Tongue (tissue), 3 donors: ENCODE measurements at places on chromosomes 7 and 10. TPM values are rescaled to one million over a fixed set of nuclear protein-coding genes. Genes with fewer than 3 reads are reported as not detected.
A peak's percentile ranks its signal among the peaks of the same experiment; 100 is the strongest.

DNA sequence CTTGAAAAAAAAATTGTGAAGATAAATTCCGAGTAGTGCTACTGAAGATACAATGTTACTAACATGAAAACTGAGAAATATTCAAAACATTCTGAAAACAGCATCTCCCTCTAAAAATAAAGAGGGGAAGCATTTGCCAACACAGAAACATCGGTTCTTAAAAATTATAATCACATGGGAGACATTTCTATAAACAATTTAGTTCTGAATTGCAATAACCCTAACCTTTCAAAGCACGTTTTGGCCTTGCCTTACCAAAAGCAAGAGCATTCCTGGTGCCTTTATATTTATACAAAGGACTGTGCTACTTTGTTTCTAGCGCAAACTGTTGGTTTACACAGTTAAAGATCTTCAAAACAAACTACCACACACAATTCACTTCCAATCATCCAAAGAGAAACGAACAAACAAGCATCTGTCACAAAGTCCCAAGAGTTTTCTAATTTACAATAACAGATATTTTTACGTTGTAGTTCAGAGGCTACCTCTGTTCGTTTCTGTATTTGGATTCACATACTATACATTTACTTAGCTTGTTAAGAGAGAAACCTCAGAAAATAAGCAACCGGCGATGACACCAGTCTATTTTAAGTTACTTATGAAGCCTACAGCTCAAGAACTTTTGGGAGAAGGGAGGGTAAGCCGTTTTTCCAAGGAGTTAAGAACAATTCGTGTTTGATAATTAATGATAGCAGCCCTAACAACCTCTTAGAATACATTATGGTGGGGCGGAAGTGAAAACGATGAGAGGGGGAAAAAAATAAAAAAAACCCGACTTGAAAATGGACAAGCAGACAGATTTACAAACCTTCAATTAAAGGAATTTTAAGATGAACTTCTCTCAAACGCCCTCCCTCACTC, 1.3 kb downstream of the ABI1 start:
- no peak for DNase-seq

DNA sequence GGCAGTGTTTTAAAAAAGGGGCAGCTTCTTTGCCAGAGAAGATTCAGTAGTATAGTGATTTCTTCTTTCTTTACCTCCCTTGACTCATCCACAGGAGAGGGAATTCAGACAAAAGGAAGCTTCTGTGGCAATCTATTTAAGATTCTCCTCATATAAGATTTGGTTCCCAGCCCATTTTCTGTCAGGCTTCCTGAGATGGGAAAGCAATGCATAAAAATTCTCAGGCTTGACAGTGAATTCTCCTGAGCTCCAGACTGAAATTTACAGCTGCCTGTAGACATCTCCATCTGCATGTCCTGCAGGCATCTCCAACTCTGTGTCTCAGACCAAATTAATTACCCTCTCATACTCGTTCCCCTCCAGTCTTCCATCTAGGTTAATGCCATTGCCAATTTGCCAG, 72.8 kb downstream of the TSPAN12 start:
- DNase-seq, result peak; percentile 35

DNA sequence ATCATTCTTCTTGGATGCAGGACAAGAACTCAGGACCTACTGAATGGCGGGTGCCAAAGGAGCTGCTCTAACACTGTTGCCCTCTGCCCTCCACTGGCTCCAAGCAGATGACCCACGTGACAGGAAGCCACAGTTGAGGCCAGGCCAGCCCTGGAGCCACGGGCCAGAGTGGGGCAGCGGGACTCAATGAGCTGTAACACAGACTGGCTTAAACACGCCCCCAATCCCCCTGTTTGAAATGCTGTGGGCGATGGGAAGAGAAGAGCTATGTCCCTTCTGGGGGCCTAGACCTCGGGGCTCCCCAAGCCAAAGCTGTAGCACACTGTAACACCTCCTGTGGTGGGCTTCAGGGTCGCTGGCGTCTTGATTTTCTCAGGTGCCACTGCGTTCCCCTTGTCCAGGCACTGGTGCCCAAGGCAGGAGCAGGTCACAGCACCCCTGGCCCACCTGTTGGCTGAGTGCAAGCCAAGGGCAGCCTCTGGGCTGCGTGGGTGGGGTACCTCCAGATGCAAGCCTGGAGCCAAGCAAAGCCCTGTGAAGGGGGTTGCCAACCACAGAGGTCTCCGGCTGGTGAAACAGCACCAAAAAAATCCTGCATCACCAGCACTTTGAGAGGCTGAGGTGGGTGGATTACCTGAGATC, 18.6 kb upstream of the ZMIZ2 start:
- no peak for DNase-seq

DNA sequence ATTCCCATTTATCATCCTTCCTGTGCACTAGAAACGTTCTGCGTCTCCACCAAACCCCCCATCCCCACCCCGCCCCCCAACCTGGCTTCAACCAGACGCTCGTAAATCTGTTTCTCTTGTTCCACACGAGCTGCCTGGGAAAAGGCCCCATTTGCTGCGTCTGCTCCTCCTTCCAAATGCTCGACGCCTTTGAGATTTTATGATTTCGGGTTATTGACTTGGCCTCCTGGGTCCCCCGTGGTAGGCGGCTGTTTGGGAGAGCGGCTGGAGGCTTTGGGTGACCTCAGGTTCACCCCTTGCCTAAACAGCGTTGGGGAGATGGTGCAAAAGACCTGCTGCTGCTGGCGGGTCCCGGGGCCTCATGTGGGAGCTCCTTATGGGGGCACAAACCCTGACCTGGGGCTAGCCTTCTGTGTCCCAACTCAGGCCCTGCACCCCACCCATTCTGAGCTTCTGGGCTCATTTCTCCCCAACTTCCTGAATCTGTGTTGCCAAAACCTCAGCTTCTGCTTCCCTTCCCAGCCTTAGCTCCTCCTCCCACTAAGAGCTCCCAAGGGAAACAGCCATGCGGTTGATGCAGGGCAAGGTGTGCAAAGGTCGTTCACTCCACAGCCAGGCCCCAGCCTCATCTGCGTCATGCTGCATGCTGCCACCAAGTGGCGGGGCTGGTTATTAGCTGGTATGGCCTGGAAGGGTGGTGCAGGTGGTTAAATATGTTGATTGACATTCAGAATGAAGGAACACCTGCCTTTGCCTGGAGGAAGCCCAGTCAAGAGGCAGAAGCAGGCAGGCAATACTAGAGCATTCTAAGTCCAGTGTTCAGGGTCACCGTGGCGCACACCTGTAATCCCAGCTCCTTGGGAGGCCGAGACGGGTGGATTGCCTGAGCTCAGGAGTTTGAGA, 49.1 kb upstream of the ELN start:
- peak; percentile 41 for DNase-seq

ZNF488 gene
- total RNA-seq, result 1.4 TPM

TSPAN14 gene
- total RNA-seq, result 40.5 TPM

TRPV6 gene
- 0.82 TPM for total RNA-seq

C10orf62 gene
- 0.82 TPM for total RNA-seq

GPNMB gene
- 120 TPM for total RNA-seq
